Activated CD4-positive, alpha-beta T cell treated with anti-CD3 and anti-CD28 coated beads, Interleukin-2, Interleukin-6, amounts not matched to agents 100 ng/mL and 50 ng/mL, durations not matched to agents 16 hours and 8 hours (primary cell): ENCODE measurements at places on chromosomes 6 and 20.
A peak's percentile ranks its signal among the peaks of the same experiment; 100 is the strongest.

DNA sequence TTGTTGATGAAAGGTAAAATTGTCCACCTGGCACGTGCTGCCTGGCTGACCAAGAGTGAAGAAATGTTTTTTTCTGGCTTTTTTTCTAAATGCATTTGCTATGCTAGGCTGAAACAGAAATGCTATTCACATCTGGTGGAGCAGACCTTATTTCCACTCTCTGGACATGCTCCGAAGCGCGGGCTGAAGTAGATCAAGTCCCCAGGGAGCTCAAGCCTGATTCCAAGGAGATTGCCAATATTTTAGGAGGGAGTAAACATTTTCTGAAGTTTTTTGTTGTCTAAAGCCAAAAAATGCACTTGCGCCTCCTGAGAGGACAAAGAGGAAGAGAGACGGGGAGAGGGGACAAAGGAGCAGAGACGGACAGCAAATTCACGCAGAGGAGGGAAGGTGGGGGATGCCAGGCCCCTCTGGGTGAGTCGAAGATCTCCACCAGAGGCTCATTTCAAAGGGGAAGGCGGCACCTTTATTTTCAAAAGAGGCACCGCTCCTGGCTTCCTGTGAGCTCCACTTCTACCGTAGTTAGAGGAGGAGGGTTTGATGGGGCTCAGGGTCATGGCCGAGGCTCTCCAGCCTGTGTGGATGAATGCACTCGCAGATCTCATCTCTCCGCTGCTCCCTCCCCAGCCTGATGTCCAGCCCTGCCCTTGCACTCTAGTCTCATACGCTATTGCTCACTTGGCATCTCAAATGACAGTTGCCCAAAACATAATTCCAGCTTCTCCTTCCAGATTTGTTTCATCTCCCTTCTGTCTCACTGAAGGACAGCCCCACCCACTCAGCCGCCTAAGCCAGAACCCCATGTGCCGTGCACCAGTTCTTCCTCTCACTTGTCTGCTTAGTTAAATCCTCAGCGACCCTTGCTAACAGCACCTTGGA, 23.1 kb upstream of the SMOC2 start:
- DNase-seq, result no peak

DNA sequence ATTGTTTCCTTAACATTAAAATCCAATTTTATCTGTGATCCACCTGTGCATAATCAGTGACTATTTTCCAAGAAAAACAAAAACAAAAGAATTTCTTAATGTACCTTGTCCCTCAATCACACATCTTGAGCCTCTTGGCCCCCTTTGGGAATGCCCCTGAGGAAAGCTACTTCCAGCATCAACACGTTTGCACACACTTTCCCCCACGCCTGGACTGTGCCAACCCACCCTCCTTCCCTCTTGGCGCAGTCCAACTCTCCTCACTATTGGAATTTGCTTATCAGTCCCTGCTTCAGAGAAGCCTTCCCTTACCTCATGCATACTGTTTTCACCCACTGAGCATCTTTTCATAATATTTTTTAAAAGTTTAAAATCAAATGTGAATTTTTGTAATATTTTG, 389.4 kb upstream of the NRSN1 start:
- no peak for DNase-seq

DNA sequence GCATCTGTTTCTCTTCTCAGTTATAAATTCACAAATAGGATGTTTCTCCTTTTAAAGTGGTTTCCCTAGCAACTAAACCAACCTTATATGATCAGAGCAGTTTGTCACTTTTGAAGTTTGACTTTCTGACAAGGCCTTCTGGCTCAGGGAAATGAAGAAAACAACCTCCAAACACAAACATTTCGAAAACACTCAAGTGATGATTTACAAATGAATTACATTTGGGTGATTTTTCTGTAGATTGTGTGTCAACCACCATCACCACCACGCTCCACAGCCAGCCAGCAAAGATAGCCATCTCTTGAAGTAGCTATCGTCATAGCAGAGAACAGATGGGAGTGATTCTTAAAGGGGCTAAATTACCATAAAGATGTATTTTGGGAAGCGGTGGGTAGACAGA, 16.5 kb upstream of the MLIP start:
- DNase-seq, result no peak

DNA sequence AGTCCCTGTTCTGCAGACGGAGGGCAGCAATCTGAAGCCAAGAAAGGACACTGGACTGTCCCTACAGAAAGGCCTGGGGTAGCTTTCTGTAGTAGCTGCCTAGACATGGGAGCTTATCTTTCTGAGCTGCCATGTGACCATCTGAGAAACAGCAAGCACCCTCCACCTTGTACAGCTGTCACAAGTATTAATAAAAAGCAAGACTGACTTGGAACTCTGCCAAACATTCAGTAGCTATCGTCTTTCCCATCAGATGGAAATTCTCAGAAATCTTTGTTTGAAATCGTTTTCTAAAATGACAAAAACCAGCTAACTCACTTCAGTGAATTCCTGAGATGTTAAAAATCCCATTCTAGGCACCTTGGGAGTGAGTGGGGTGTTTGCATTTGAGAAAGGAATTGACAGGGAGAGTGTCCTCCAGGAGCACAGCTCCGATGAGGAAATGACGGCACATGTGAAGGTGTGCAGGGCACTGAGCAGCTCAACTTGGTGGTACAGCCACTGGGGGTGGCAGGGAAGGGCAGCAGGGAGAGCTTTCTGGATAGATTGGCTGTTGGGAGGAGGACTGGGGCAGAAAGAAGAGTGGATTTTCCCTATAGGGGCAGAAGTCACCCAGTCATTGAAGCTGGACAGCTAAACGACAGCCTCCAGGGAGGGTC, 24.5 kb downstream of the ACSS1 start:
- no peak for DNase-seq

DNA sequence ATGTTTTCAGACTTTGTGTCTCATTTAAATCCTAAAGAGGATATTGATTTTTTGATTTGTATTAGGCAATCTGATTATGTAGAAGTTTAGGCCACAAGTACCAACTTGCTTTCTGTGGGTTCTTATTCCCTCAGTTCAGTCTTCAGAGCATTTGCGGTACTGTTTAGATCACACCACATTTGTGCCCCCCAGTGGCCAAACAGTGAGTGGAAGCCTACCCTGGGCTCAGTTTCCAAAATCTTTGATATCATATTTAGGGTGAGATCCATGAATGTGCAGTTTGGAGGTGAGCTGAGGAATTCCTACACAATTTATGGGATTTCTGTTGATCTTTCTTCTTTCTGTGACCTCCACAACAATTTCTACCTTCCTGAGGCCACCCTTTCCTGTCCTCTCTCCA, 92.3 kb upstream of the FUT9 start:
- DNase-seq, result peak; percentile 21

GRCh38 chr6:165661664-165662025, 1.4 kb downstream of the PDE10A start:
- no peak for DNase-seq

GRCh38 chr6:10421921-10422736, 7.3 kb upstream of the TFAP2A start:
- no peak for DNase-seq

DNA sequence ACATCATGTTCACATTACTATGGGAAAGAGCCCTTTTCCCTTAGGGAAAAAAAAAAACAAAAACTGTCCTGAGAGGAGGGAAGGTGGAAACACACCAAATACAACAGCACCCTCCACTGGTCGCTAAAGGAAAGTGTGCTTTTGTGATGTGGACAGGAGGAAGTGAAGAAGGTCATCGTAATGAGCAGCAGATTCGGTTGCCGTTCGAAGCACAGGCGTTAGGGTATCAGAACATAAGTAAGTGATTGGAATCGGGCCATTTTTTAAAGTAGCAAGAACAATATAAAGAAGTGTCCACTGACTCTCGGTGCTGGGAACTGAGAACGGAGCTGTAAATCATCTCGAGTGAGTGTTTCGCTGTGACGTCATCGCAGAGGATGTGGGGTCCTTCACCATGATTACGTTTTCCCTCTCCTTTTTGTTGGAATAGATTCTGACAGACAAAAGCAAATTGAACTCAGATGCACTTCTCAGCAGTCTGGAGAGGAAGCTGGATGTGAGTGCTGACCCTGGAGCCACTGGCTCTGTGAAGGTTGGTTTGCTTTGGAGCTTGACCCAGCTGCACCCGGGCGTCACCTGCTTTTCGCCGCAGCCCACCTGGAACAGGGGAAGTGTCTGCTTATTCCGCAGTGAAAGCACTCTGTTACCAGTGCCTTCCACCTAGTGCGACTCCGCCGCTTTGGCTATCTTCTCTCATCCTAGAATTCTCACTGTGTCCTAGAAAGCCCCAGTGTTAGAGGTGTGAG, 203.6 kb upstream of the GMDS start:
- peak; percentile 41 for DNase-seq

- no peak for DNase-seq
These were observed 19.5 kb downstream of the CCDC167 start for GRCh38 chr6:37480118-37480736.

GRCh38 chr6:157219201-157220200, 103.8 kb downstream of the TMEM242 start:
- DNase-seq, result no peak

DNA sequence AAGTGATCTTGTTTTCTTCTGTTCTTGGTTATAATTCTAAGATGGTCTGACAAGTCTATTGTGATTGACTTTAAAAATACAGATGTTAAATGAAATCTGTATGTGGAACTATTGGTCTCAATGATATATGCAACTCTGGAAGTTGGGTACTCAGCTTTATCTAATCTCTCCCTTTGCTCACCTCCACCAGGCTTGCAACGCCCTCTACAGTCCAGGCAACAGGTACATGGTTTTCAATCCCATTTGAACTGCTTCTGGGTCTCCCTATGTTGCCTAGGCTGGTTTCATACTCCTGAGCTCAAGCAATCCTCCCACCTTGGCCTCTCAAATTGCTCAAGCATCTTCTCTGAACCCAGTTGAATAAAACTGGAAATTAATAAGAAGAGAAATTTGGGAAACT, 25.6 kb upstream of the HLA-DQB1 start:
- peak; percentile 80 for DNase-seq

DNA sequence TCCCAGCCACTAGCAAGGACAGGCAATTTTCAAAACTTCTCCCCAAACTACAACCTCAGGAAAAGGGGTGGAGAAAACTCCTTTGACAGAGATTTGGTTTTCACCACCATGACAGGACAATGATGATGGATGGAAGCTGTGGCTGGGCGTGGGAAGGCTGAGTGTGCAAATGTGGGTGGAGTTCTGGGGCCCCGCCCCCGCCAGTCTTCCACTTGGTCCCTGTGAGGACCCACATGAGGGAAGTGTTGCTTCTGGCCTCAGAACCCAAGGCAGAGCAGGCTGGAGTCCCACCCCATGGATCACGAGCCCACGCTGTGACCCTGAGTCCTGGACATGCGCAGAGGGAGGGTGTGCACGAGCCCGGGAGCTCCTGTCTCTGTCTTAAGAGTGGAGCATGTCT, 21.5 kb upstream of the MRGBP start:
- no peak for DNase-seq

- no peak for DNase-seq
These were observed 13.8 kb downstream of the FOXQ1 start for GRCh38 chr6:1325461-1326309.

DNA sequence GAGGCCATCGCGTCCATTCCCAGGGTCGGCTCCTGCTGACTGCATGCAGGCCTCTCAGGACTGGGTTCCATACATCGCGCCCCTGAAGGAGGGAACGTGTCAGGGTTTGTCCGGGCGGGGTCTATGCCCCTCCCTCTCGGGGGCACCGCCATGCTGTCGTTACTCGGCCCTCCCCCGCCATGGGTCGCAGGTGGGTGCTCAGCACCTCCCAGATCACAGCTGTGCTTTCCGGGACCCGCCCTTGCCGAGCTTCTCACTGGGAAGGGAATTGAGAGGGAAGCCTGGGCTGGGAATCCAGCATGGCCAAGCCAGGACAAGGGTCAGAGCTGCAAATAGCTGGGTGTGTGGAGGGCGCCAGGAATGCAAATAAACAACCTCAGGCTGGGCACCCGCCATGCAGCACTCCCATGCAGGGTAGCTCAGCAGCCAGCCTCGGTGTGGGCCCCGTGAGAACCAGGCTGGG, at the start of gene FRMD1:
Gene FRMD1, minus strand, starts transcription at position 270 of the 463 bp plus-strand sequence. Its CDS starts 118 bp downstream, at position 152.
- DNase-seq, result no peak

DNA sequence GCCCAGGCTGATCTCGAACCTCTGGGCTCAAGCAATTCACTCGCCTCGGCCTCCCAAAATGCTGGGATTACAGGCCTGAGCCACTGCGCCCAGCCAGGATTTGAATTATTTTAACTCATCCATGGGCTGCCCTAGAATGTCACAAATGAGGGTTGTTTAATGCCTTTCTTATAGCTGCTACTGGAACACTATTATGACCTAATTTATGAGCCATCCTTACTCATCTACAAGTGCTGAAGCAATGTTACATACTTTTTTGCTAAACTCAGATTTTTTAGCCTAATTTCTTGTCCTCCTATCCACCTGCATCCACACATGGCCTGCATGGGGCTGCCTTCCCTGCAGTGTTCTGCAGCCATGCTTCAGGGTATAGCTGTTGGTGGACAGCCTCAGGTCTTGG, 59.9 kb downstream of the RTN4IP1 start:
- DNase-seq, result no peak

DNA sequence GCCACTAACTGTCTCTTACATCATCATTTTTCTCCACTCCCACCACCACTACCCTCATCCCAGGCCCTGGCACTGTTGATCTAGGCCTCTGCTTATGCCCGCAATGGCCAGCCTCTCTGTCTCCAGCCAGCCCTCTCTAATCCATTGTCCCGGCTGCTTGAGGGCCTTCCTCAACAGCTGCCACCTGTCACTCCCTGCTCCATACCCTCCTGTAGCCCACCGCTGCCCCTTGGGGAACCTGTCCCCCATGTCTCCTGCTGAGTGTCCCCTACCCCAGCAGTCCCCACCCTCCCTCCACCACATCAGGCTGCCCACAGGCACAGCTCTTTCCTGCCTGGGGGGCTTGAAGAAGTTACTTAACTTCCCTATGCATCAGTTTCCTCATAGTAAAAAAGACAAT, 13.4 kb downstream of the TEAD3 start:
- no peak for DNase-seq

DNA sequence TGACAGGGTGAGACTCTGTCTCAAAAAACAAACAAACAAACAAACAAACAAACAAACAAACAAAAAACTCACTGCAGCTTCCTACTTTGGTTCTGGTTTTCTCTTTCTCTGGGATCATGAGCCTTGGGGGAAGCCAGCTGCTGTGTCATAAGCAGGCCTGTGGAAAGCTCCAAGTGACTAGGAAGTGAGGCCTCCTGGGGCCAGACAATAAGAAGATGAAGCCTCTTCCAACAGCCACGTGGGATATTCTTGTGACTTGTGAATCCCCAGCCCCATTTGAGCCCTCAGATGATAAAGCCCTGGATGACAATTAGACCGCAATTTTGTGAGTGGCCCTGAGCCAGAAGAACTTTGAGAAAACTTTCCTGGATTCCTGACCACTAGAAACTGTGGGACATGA, 11.4 kb downstream of the HLA-A start:
- no peak for DNase-seq

- DNase-seq, result no peak
These were observed 268.3 kb downstream of the HIVEP2 start for GRCh38 chr6:142676647-142677192.

DNA sequence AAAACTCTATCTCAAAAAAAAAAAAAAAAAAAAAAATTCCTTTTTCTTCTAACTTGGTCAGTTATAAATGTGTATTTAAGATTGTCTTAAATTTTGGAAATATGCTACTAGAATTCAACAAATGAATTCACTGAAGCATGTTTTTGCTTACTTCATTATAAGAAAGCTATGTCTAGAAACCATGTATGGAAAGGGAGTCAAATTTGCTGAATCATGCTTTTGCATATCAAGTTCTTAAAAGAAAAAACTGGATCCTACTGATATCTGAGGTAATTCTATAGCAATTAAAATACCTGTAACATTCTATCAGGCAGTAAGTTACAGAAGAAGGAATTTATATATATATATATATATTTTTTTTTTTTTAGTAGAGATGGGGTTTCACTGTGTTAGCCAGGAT, 27.7 kb downstream of the AKIRIN2 start:
- no peak for DNase-seq
